Thymus (tissue), 14 donors: ENCODE measurements at places on chromosomes 6 and 20.
A peak's percentile ranks its signal among the peaks of the same experiment; 100 is the strongest.

DNA sequence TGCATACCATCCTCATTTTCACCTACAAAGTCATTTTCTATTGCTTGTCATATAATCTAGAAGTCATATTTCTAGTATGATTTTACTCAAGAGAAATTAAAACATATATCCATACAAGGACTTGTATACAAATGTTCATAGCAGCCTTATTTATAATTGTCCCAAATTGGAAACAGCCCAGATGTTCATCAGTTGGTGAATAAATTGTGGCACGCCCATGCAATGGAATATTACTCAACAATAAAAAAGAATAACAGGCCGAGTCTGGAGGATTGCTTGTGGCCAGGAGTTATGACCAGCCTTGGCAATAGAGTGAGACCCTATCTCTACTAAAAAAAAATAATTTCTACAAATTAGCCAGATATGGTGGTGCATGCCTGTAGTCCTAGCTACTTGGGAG, 28.8 kb downstream of the C6orf163 start:
- no peaks in the 10 kb centered on the region for H3K36me3 ChIP-seq
- no peak overlapping the region for H3K27ac ChIP-seq
- no peaks in the 10 kb centered on the region for H3K27me3 ChIP-seq

- peaks cover 9% of the 10 kb centered on the region for H3K27me3 ChIP-seq
- no peaks in the 10 kb centered on the region for H3K36me3 ChIP-seq
- no peaks in the 10 kb centered on the region for H3K4me1 ChIP-seq
- DNase-seq, result no peak
Observed at GRCh38 chr6:3509336-3509735, 52.5 kb upstream of the SLC22A23 start.

- no peak overlapping the region for H3K4me3 ChIP-seq
- no peak for DNase-seq
- no peaks in the 10 kb centered on the region for H3K36me3 ChIP-seq
Observed at GRCh38 chr6:34544776-34545471, 11.2 kb downstream of the SPDEF start.

- H3K27ac ChIP-seq, result no peak overlapping the region
- H3K27me3 ChIP-seq, result peaks cover 2% of the 10 kb centered on the region
- DNase-seq, result no peak
- H3K4me3 ChIP-seq, result no peak overlapping the region
Observed at GRCh38 chr6:136961848-136962247, 39.7 kb downstream of the SLC35D3 start.

- H3K4me1 ChIP-seq, result no peaks in the 10 kb centered on the region
- DNase-seq, result no peak
- H3K27me3 ChIP-seq, result no peaks in the 10 kb centered on the region
- H3K36me3 ChIP-seq, result peaks cover 5% of the 10 kb centered on the region
Observed at GRCh38 chr20:20621195-20621594, 91.2 kb downstream of the RALGAPA2 start.

- H3K4me1 ChIP-seq, result no peaks in the 10 kb centered on the region
- no peaks in the 10 kb centered on the region for H3K27me3 ChIP-seq
- H3K36me3 ChIP-seq, result no peaks in the 10 kb centered on the region
- DNase-seq, result no peak
- H3K27ac ChIP-seq, result no peak overlapping the region
Observed at GRCh38 chr6:77487808-77488425, 24.6 kb upstream of the HTR1B start.

DNA sequence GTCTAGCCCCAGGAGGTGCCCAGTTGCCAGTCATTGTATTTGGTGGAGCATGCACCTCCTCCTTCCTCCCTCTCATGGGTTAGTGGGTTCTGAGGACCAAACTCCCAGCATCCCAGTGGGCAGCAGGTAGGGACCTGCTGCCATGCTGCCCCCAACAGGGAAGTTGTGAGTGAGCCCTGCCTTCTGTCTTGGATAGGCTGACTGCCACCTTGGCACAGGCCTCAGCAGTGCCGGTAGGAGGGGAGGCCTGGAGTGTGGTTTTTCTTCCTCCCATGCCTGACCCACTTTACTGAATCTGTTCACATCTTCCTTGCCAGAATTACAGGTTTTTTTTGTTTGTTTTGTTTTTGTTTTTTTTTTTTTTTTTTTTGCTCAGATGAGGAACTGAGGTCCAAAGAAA, 24.5 kb downstream of the PLCG1 start:
- peak overlapping the region; percentile 58 for H3K27ac ChIP-seq
- no peaks in the 10 kb centered on the region for H3K27me3 ChIP-seq
- no peak for DNase-seq
- H3K4me3 ChIP-seq, result no peak overlapping the region

DNA sequence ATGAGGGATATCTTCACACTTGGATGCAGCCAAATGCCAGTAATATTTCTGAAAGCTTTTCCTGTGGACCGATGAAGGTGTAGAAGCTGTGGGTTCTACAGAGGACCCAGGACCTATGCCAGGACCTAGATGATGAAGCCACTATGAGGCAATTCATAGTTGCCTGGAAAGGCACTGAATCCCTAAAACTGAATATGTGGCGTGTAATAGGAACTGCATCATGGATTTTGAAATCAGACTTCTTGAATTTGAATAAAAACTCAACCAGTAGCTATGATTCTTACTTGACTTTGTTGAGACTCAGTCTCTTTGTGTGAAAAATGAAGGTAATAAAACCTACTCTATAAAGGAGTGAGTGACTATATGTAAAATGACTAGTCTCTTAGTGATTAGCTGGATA, 89.9 kb upstream of the SGK1 start:
- H3K36me3 ChIP-seq, result no peaks in the 10 kb centered on the region
- H3K4me1 ChIP-seq, result no peaks in the 10 kb centered on the region
- H3K4me3 ChIP-seq, result no peak overlapping the region
- no peaks in the 10 kb centered on the region for H3K27me3 ChIP-seq

DNA sequence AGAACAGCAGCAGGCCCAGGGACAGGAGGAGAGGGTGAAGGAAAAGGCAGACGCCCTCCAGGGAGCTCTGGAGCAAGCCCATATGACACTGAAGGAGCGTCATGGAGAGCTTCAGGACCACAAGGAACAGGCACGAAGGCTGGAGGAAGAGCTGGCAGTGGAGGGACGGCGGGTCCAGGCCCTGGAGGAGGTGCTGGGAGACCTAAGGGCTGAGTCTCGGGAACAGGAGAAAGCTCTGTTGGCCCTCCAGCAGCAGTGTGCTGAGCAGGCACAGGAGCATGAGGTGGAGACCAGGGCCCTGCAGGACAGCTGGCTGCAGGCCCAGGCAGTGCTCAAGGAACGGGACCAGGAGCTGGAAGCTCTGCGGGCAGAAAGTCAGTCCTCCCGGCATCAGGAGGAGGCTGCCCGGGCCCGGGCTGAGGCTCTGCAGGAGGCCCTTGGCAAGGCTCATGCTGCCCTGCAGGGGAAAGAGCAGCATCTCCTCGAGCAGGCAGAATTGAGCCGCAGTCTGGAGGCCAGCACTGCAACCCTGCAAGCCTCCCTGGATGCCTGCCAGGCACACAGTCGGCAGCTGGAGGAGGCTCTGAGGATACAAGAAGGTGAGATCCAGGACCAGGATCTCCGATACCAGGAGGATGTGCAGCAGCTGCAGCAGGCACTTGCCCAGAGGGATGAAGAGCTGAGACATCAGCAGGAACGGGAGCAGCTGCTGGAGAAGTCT, 25.5 kb downstream of the C20orf173 start:
- H3K36me3 ChIP-seq, result peaks cover 93% of the 10 kb centered on the region
- H3K4me3 ChIP-seq, result no peak overlapping the region
- H3K4me1 ChIP-seq, result no peaks in the 10 kb centered on the region
- no peak for DNase-seq

- no peaks in the 10 kb centered on the region for H3K36me3 ChIP-seq
- no peak overlapping the region for H3K27ac ChIP-seq
- no peak for DNase-seq
Observed at GRCh38 chr20:48864254-48864653, 36.5 kb upstream of the PREX1 start.

- H3K4me1 ChIP-seq, result no peaks in the 10 kb centered on the region
- H3K27ac ChIP-seq, result no peak overlapping the region
- H3K27me3 ChIP-seq, result no peaks in the 10 kb centered on the region
- H3K4me3 ChIP-seq, result no peak overlapping the region
- no peaks in the 10 kb centered on the region for H3K36me3 ChIP-seq
- DNase-seq, result no peak
Observed at GRCh38 chr6:46203391-46204177, 32.8 kb upstream of the ENPP5 start.

DNA sequence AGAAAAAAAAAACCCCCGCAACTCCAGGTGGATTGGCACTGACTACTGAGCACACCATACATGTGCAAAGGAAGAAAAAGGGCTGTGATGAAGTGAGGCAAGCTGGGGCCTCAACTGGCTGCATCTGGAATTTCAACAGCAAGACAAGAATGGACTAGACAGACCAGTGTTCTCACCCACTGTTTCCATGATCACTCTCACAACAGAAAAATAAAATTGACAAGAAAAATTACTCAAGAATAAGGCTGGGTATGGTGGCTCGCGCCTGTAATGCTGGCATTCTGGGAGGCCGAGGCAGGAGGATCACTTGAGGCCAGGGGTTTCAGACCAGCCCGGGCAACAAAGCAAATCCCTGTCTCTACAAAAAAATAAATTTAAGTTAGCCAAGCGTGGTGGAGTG, 18.8 kb downstream of the ZNF217 start:
- no peak for DNase-seq
- H3K27me3 ChIP-seq, result no peaks in the 10 kb centered on the region
- no peak overlapping the region for H3K4me3 ChIP-seq
- no peak overlapping the region for H3K27ac ChIP-seq
- peaks cover 6% of the 10 kb centered on the region for H3K4me1 ChIP-seq

GRCh38 chr20:57417051-57417689, 26.0 kb downstream of the RBM38 start:
- H3K36me3 ChIP-seq, result no peaks in the 10 kb centered on the region
- H3K27me3 ChIP-seq, result peaks cover 3% of the 10 kb centered on the region
- H3K4me3 ChIP-seq, result no peak overlapping the region
- no peak overlapping the region for H3K27ac ChIP-seq

GRCh38 chr20:51276296-51276695, 253.4 kb upstream of the KCNG1 start:
- no peak for DNase-seq
- H3K27ac ChIP-seq, result no peak overlapping the region
- no peak overlapping the region for H3K4me3 ChIP-seq
- H3K36me3 ChIP-seq, result no peaks in the 10 kb centered on the region
- H3K4me1 ChIP-seq, result no peaks in the 10 kb centered on the region
- H3K27me3 ChIP-seq, result peaks cover 5% of the 10 kb centered on the region
